ENCODE measurements at places on chromosomes 1 and 21. TPM values are rescaled to one million over a fixed set of nuclear protein-coding genes. Genes with fewer than 3 reads are reported as not detected.

HCN3 gene
- total RNA-seq: 7.1 TPM

S100A5 gene
- not detected for total RNA-seq

- no peak overlapping the region for H3K27ac ChIP-seq
- no peaks in the 10 kb centered on the region for H3K4me1 ChIP-seq
Observed at GRCh38 chr1:9211291-9211811, 23.2 kb upstream of the H6PD start.

DNA sequence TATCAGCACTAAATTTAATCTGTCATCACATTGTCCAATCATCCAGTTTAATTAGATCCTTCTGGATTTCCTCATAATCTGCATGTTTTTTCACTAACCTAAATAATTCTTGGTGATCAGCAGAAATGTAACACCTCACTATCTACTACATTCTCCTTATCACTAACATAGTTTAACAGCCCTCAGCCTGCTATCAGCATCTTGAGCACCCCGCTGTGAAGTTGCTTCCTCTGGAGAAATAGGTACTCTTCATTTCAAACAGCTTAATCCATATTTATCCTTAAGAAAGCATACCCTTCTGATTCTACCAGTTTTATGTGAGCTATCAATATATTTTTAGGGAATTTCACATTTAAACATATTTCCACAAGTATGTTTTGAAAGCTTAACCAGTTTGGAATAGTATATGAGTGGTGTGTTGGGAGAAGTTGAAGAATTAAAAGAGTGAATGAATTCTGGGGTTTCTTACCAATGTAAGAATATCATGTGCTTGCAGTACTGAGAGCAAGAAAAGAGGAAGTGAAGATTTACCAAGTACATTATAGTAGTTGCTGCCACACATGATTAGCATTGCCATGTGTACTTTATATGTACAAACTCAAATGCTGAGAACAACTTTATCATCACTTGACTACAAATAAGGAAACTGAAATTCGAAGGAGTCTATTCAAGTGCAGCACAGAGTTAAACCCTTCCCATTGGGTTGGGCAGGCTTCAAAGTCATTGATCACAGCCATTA is 771.1 kb upstream of the ADGRL4 start:
- H3K27me3 ChIP-seq: no peaks in the 10 kb centered on the region
- DNase-seq: no peak
- H3K36me3 ChIP-seq: no peaks in the 10 kb centered on the region
- H3K27ac ChIP-seq: no peak overlapping the region
- H3K4me1 ChIP-seq: no peaks in the 10 kb centered on the region

DNA sequence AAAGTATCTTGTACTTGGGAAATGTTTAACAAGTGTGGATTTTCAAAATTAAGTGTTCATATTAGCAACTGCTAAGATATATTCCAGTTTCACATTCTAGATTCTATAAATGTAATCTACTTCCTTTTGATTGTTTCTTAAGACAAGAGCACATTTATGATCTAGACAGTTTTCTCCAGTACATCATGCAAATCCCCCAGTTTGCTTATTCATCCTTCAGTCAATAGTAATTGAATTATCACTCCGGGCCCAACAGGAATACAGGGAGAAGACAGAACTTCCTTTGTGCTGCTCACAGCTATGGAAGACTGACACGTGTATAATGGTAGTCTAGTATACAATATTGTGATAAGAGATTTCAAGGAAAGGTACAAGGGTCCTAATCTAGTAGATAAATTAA is 14.5 kb downstream of the PLA2G4A start:
- H3K4me1 ChIP-seq: no peaks in the 10 kb centered on the region
- no peaks in the 10 kb centered on the region for H3K36me3 ChIP-seq
- no peak overlapping the region for H3K4me3 ChIP-seq
- no peak for DNase-seq
- no peaks in the 10 kb centered on the region for H3K27me3 ChIP-seq

All from ovary (tissue), 10 donors.